NCI-H2029 treated with DMSO at 0.1 percent for 48 hours (cell line): ENCODE measurements at places on chromosomes 12 and 14.

DNA sequence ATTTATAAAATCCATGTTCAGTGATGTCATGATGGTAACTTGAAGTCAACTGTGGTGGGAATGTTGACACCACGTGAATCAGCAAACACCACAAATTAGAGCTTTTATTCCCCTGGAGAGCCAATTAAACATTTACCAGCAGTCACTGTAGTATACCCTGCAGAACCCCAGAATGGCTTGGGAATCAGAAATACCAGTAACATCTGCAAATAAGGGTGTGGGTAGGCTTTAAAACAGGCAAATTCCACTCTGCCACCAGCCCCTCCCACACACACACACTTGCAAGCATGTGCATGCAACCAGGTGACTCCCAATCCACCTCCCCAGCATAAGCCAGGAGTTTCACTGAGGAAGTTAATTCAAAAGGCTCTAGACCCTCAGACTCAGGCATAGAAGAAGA is 63.6 kb upstream of the TMEM263 start:
- no peak for DNase-seq

GRCh38 chr14:75301666-75302325 is 23.2 kb downstream of the FOS start:
- DNase-seq = no peak

- no peak for DNase-seq
These were observed 3.0 kb upstream of the TMEM120B start for GRCh38 chr12:121709478-121709961.

DNA sequence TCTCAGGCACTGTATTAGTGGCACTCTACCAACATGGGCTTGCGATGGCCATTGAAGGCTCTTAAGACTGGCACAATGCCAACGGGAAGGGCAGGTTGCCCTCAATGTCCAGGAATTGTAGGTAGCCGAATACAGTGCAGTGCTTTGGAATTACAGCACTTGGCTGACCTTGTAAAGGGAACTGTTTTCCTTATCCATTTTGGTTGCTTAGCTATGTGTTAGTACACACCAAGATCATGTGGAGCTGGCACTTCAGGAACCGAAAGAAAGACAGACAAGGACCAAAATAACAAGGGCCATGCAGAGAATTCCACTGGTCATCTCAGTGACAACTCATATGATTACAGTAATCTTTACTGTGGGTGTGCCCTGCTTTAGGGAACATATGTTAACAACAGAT is 72.7 kb downstream of the DYRK2 start:
- DNase-seq = peak; percentile 87

DNA sequence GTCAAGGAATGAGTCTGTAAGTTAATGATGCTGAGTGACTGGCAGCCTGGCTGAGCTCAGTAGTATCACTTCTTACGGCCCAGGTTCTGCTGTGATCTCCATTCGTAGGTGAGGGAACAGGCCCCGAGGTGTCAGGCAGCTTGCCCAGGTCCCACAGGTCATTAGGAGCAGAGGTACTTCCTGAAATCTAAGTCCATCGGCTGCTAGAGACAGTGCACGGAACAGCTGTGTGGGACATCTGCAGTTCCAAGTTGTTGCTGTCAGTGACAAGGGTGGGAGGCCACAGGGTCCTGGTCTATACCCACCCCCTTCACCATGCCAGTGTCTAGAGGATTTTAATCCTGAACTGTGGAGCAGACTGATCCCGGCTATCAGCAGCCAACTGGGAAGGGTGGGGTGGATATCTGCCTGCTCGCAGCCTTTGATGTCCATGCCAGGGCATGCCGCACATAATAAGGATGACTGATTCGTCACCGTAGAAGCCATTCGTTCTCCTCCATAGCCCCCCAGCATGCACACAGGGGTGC is 82.3 kb upstream of the RIN3 start:
- DNase-seq = no peak

DNA sequence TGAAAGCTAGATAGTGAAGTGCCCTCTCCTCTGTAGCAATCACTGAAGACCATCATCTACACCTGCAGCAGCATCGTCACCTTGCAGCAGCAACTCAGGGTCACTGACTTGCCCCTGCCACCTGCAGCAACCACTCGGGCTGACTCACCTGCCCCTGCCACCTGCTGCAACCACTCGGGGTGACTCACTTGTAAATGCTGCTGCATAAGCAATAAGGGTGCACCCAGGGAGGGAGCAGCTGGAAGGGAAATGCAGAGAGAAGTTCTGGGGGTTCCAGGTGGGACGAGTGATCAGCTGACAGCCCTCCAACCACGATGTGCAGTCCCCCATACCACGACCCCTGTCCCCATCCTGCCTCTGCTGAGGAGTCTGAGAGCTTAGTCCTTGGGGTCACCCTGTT is 357.1 kb upstream of the SFSWAP start:
- no peak for DNase-seq

- DNase-seq = no peak
These were observed 436.1 kb downstream of the DAD1 start for GRCh38 chr14:22152903-22153302.

DNA sequence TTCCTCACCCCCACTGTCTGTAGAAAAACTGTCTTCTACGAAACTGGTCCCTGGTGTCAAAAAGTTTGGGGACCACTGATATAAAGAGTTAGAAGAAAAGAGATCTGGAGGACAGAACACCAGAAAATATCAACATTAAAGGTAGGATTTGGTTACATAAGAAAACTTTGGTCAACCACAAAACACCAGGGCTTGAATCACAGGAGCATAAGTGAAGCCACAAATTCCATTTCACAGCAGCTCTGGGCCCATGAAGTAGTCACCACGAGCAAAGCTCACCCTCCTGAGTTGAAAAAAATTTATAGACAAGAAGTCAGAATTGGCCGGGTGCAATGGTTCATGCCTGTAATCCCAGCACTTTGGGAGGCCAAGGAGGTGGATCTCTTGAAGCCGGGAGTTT is 19.4 kb downstream of the RALGAPA1 start:
- no peak for DNase-seq
